ENCODE measurements at places on chromosomes 16 and 17. TPM values are rescaled to one million over a fixed set of nuclear protein-coding genes. Genes with fewer than 3 reads are reported as not detected.

Gene ENGASE
- 10.6 TPM for total RNA-seq

Gene VASN
- 4.4 TPM for total RNA-seq

Gene ALDH3A1
- total RNA-seq = 6.2 TPM

Gene KPNB1
- 275 TPM for total RNA-seq

Gene DLX3
- 0.34 TPM for total RNA-seq

Gene PSMD7
- total RNA-seq = 106 TPM

Gene HOXB1
- not detected for total RNA-seq

Gene SEPTIN12
- total RNA-seq = not detected

Gene GPR179
- total RNA-seq = 0.14 TPM

Gene C17orf107
- 4.4 TPM for total RNA-seq

Gene ARHGAP44
- 4.1 TPM for total RNA-seq

Gene C16orf46
- 0.34 TPM for total RNA-seq

Data from nasal cavity respiratory epithelium epithelial cell of viscerocranial mucosa (primary cell).